ENCODE measurements at places on chromosomes 1 and 21. TPM values are rescaled to one million over a fixed set of nuclear protein-coding genes. Genes with fewer than 3 reads are reported as not detected.

Gene PTCH2
- total RNA-seq = 1.4 TPM

GRCh38 chr1:151000408-151000807 lies 6.3 kb downstream of the MINDY1 start:
- no peak overlapping the region for H3K4me3 ChIP-seq
- H3K27ac ChIP-seq = no peak overlapping the region
- peaks cover 21% of the 10 kb centered on the region for H3K36me3 ChIP-seq
- peaks cover 24% of the 10 kb centered on the region for H3K4me1 ChIP-seq
- H3K27me3 ChIP-seq = no peaks in the 10 kb centered on the region
- DNase-seq = no peak

GRCh38 chr1:216600730-216601609 lies 122.3 kb downstream of the ESRRG start:
- DNase-seq = peak; percentile 87
- H3K27ac ChIP-seq = peak overlapping the region; percentile 88
- peaks cover 39% of the 10 kb centered on the region for H3K27me3 ChIP-seq
- peak overlapping the region; percentile 82 for H3K4me3 ChIP-seq
- H3K4me1 ChIP-seq = peaks cover 11% of the 10 kb centered on the region

GRCh38 chr1:208182880-208183645 lies 61.1 kb downstream of the PLXNA2 start:
- peaks cover 81% of the 10 kb centered on the region for H3K4me1 ChIP-seq
- no peak for DNase-seq
- no peak overlapping the region for H3K4me3 ChIP-seq
- H3K27me3 ChIP-seq = no peaks in the 10 kb centered on the region
- peak overlapping the region; percentile 73 for H3K27ac ChIP-seq

DNA sequence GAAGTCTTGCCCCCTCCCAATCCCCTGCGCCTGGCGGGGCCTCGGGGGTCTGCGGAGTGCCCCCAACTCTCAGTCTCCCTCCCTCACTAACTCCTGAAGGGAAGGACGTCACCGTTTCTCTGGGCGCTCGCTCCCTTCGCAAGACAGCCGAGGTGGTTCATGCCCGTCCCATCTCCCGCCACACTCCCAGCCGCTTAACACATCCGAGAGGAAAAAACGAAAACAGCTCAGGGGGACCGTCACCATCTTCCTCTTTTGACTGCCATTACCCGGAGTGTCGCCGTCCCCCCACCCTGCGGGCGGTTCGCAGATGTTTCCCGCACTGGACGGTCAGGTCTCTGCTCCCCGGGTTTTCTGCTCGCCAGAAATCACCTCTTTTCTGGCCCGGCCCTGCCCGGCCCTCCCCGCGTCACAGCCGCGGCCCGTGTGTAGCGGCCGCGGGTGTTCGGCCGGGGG lies 532 bp downstream of the ERO1B start:
- peaks cover 35% of the 10 kb centered on the region for H3K27me3 ChIP-seq
- H3K36me3 ChIP-seq = no peaks in the 10 kb centered on the region
- peak overlapping the region; percentile 84 for H3K4me3 ChIP-seq
- peak overlapping the region; percentile 39 for H3K27ac ChIP-seq
- peaks cover 10% of the 10 kb centered on the region for H3K4me1 ChIP-seq

Measured in osteocyte (in vitro differentiated cells).